ENCODE measurements at places on chromosomes 2 and 18.

- DNase-seq, result no peak
Observed at GRCh38 chr18:60111525-60111924, 211.7 kb downstream of the PMAIP1 start.

GRCh38 chr2:86195055-86195807 is at the start of gene IMMT:
IMMT (minus strand) TSS chr2:86195462; CDS start chr2:86195382, 80 bp downstream.
- DNase-seq, result peak; percentile 88

DNA sequence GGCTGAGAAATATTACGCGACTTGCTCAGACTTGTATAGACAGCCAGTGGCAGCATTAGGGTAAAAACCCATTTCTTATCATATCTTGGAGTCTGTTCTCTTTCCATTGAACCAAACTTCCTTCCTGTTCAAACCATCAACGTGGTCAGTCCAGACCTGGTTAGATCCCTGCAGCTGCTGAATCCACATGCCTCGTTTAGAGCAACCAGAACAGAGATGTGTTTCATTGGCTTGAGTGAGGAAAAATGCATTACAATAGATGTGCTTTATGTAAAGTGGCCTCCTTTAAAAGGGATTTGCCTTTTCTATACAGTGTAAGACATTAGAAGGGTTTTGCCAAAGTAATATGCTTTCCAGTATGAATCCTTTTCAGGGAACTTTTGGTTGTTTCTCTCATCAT is 232.4 kb downstream of the MEIS1 start:
- no peak for DNase-seq

- DNase-seq, result no peak
Observed at GRCh38 chr18:79377187-79377891, 18.4 kb upstream of the NFATC1 start.

GRCh38 chr2:176583607-176584006 is 314.4 kb downstream of the MTX2 start:
- no peak for DNase-seq

DNA sequence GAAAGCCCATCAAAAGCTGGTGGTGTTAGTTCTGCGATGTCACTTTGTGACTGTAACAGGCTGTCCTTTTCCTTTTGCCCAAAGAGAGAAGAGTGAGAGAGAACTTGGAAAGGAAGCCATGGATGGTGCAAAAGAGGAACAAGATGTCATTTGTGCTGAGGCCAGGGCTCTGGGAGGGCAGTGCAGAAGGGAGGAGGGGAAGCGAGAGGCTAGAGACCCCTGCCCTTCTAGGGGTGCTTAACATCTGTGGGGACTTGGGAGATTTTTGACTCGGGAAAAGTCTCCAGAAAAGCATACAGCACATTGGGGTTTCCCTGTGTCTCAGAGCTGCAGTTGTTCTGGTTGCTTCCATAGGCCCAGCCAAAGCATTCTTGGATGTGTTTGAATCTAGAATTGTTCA is 49.6 kb downstream of the ZBTB7C start:
- no peak for DNase-seq

DNA sequence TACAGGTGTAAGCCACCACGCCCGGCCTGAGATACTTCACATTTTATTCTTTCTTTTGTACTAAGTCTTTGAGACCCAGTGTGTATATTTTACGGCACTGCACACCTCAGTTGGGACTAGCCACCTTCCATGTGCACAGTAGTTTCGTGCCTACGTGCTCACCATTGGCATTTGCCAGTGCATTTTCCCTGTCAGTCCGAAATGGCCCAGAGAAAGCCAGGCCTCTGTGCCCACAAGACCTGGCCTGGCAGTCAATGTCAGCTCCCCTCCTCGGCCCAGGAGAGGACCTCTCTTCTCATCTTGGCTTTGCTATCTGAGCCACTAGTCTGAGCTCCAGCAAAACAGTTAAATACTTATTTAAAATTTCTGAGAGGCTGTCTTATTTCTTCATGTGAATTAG is 147.8 kb upstream of the KLHL29 start:
- no peak for DNase-seq

DNA sequence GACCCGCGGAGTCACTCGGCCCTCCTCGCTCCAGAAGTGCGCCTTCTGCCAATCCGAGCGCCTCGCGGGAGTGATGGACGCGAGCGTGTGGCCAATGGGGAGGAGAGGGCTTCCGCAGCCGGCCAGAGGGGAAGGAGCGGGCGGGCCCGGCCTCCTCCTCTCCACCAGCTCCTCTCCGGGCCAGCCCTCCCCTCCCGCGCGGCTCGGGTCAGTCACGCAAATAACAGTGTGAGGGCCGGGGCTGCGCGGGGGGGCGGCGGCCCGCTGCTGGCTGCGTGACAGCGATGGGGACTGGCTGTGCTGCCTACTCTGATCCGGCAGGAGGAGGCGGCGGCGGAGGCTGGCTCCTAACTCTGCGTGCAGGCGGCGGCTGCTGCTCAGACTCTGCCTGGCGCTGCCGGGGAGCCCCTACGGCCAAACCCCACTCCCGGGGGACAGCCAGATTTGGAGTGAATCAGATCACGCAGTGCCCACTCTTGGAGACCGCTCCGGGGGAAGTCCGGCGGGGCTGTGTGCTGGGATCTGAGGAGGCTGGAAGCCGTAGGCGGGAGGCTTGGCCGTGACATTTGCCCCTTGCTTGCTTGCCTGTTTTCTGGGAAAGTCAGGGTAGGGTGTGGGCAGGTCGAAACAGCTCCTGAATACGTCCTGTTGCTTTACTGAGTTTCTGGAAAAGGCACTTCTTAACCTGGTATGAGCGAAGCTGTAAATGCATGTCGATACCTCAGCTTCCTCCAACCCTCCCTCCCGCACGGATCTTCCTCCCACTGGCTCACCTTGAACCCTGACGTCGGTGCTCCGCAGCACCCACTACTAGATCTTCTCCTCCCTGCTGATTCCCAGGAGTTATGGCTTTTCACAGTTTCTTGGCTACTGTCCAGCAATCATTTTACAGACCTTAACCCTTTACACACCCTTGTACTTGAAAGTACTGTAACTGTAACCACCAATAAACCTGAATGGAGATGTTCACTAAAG is 97.9 kb upstream of the SERTAD2 start:
- no peak for DNase-seq

DNA sequence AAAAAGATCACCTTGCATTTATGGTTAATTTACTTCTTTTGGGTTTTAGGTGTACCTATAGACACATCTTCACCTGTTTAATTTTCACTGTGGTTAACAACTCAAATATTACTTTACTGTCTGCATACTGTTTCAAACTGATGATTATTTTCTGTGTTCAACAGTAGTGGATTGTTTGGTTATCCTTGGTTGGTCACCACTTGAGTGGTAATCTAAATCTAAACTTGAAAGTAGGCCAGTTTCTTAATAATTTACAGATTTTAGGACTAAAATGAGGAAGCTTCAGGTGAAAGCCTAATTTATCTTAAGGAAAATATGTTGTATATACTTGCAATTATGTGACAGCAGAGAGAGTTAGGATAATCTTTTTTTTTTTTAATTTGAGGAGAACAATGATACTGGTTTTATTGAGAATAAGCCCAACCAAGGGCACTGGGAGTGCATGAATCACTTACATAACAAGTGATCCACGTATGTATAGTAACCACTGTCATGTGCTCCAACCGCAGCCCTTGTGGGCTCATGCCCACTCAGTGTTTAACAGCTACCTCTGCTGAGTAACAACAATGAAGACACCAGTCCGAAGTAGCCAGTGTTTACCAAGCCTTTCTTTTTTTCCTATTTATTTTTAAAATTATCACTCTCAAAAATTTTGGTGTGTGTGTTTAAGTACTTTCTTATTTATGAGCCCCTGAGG is 31.0 kb upstream of the WDSUB1 start:
- no peak for DNase-seq

- no peak for DNase-seq
Observed at GRCh38 chr18:37529863-37530262, 35.7 kb downstream of the CELF4 start.

DNA sequence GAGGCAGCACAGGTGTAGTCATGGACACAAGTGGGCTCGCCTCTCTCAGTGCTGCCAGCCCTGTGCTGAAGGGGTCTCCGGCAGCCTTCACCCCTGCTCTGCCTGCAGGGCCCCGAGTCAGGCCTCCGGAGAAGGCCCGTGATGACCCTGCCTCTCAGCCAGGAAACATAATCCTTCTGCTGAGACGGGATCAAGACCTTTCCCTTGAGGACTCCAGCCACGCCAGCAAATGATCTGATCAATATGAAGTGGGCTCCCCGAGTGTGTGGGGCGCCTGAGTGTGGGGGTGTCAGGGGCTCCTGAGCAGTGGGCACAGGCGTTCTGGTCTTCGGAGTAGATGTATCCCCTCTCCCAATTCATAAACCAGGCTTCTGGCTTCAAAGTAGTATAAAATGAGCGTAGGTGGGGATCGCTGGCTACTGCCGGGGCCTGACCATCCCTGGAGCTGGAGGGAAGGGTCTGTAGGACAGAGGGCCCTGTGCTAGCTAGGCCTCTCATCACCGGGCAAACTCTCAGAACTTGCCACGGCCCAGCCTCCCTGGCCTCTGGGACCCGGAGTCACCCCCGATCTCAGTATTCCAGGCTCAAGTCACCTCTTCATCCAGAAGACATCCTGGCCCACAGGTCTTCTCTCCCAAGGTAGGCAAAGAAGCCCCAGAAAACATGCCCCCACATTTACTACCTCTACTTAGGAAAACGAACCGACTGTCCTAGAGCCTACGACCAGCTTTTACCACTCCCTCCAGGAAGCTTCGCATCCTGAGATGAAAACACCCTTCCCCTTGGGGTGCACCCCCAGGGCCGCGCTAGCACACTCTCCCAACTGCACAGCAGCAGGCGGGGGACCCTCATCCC is 33.6 kb downstream of the CRACDL start:
- no peak for DNase-seq

DNA sequence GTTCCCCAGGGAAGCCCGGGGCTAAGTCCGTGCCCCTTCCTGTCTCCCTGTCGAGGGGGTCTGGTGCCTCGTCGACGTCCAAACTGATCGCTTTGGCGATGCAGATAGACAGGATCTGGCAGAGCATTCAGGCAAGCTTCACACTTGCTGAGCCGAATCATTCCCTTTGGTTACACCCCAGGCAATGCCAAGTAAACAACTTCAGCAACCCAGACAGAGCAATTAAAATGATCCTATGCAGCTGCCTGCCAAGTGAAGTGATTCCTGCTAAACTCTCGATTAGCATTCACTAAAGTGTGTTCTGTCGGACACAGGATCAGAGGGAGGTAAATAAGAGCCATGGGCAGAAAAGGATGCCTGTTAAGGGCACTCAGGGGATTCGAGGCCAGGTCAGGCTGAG is 108.2 kb upstream of the RAB12 start:
- DNase-seq, result no peak

- no peak for DNase-seq
Observed at GRCh38 chr2:9333591-9334171, 89.6 kb downstream of the ITGB1BP1 start.

DNA sequence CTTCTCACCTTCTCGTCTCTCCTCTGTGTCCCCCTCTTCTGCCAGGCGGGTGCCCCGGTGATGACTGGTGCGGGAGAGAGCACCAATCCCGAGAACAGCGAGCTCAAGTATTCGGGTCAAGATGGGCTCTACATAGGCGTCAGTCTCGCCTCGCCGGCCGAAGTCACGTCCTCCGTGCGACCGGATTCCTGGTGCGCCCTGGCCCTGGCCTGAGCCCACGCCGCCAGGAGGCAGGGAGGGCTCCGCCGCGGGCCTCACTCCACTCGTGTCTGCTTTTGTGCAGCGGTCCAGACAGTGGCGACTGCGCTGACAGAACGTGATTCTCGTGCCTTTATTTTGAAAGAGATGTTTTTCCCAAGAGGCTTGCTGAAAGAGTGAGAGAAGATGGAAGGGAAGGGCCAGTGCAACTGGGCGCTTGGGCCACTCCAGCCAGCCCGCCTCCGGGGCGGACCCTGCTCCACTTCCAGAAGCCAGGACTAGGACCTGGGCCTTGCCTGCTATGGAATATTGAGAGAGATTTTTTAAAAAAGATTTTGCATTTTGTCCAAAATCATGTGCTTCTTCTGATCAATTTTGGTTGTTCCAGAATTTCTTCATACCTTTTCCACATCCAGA is 31.3 kb downstream of the GATA6 start:
- DNase-seq, result no peak

DNA sequence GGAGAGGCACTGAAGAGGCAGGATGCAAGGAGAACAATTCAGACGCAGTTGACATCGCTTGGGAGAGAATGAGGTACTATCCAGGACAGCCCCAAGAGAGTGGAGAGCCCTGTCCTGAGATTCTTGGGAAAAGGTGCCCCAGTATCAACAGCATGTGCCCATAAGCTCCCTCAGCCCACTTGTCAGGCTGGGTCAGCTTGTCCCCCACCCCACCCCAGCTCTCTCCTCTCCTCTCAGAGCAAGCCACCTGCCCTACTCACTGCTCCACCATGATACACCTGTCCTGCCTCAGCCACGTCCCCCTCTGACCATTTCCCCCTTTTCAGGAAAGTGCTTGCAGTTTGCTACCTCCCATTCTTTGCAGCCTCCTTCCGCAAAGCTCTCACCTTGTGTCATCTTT is 111.8 kb downstream of the XRCC5 start:
- no peak for DNase-seq

DNA sequence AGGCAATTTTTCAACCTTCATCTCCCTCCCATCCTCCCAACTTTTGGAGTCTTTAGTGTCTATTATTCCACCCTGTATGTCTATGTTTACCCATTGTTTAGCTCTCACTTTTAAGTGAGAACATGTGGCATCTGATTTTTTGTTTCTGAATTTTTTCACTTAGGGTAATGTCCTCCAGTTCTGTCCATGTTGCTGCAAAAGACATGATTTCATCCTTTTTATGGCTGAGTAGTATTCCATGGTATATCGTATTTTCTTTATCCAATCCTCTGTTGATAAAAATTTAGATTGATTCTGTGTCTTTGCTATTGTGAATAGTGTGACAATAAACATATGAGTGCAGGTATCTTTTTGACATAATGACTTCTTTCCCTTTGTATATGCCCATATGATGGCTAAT is 48.2 kb downstream of the G6PC2 start:
- no peak for DNase-seq

DNA sequence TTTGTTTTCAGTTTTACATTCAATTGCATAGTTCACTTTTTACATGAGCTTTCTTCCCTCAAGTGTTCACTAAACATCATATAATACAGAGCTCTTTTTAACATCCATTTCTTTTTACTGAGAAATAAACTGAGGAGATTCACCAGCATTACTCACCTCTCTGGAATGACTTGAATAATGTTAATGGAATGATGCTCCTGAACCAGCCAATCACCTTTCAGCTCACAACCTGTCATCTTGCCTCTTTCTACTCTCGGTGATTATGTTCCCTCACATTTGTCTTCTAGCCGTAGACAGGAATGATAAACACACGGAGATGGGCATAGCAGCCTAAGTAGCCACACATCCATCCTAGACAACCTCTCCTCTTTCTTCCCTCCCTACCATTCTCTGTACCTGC is 301.7 kb downstream of the PAX3 start:
- DNase-seq, result no peak

DNA sequence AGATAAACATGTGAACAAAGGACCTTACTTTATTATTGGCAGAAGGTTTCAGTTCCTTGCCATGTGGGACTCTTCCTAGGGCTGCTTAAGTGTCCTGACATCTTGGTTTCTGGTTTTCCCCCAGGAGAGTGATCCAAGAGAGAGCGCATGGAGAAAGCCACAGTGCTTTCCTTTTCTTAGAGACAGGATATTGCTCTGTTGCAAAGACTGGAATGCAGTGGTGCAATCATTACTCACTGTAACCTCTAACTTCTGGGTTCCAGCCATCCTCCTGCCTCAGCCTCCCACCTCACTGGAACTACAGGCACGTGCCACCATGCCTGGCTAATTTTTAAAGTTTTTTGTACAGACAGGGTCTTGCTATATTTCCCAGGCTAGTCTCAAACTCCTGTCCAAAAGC is 38.1 kb upstream of the TCF7L1 start:
- DNase-seq, result no peak

All from stimulated activated CD8-positive, alpha-beta memory T cell treated with anti-CD3 and anti-CD28 coated beads, Interleukin-7, amount 100 ng/mL, for 1 hour (primary cell).